ENCODE measurements at places on chromosomes 3 and 15. TPM values are rescaled to one million over a fixed set of nuclear protein-coding genes. Genes with fewer than 3 reads are reported as not detected.

PDIA5 gene
- 26.5 TPM for total RNA-seq

DNA sequence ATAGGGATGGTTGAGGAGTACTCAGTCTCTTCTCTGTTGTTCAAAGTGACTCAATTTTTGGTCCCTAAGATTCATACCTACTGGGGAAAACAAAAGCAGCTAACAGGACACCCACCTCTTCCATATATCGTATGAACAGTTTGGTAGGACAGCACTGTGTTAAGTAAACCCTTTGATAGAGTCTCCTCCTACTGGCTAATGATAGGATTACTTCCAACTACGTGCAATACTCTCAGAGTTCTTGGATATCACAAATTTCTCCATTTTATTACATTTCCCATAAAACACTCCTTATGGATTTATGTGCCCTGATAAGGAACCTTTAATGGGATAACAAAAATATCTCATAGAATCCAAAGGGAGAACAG is 200.2 kb upstream of the GOLGA6L4 start:
- DNase-seq: no peak

GRCh38 chr15:40443846-40444245 is 3.1 kb downstream of the BAHD1 start:
- no peak for DNase-seq

DNA sequence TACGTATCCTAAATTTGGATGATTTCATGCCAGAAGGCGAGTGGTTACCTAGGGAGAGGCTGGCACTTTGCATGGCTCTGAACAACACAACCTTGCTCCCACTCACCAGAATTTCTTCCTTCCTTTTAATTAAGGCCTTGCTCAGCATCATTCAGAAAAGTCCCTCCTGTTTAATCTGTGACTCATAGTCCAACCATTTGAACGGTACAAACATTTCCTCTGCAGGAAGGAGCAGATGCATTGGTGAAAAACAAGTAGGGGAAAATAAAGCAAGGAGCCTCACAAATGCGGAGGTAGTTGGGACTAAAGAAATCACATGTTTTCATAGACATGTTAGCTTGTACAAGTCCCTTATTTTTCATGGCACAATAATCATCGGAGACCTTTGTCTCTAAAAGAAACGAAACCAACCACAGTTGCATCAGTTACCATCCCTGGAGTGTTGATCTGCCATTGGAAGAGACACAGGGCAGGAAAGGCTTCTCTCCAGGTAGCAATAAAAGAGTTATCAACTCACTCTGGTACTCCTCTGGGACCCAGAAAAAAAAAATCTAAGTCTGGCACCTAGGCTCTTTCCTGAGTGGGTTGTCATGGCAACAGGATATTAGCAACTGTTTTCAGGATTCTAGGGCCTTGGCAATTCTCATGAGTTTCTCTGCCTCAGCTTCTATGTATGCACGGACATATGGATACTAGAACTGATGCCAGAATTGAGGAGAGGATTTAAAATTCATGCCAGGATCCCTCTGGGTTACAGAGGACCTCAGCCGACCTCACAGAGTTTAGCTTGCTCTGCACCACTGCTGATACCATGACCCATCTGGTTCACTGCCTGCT is 255.4 kb upstream of the ARPP21 start:
- no peak for DNase-seq

DNA sequence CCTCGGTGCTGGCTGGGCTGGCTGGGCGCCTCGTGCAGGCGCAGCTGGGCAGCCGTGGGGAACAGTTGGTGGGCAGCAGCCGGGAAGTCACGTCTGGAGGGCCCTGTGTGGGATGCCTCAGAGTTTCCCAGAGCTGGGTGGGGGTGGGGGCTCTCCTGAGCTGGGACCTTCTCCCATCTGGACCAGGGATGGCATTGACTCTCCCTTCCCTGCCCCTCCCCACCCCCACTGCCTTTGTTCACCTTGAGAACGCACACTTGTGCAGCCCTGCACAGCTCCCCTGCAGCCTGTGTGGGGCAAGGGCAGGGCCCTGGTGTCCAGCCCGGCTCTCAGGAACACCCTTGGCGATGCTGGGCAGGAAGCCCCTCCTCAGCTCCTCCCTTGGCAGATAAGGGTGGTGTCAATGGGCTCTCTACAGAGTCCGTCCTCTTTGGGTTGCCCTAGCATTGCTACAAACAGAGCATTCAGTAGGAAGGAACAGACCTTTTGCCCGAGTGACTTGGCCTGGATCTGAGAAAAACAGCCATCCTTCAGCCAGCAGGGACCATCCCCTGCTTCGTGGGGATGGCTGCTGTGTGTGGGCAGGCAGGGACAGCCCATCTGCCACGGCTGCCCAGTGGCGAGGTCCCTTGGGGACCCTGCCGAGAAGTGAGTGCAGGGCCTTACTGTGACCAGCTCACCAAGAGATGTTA is 25.5 kb upstream of the KLF13 start:
- DNase-seq: no peak

DNA sequence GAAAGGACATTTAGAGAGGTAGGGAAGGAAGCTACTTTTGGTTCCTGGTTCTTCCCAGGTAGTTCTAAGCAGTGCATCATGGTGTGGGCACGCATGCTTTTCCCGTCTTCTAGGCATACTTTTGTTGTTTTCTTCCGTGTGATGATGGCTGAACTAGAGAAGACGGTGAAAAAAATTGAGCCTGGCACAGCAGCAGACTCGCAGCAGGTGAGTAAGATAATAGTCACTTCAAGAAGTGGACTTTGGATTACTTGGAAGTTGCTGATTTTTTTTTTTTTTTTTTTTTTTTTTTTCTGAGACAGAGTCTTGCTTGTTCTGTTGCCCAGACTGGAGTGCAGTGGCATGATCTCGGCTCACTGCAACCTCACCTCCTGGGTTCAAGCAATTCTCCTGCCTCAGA is 17.9 kb downstream of the FANCD2OS start:
- DNase-seq: no peak

DNA sequence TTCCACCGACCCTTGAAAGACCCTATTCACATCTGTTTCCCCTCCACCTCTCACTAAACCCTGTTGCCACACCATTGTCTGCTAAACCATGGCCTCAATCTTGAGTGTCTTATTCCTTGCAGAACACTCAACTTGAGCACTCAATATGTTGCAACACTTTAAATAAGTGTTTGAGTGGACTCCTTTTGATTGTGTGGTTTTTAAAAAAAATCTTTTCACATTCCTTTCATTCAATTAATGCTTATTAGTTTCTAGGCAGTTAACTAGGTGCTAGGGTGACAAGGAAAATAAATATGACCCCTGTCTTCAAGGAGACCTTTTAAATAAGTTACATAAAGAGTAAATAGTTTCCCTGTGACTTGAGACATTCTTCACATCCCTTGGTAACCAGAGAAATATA is 13.3 kb upstream of the HHLA2 start:
- DNase-seq: no peak

NRROS gene
- total RNA-seq: 3.2 TPM

GOLGA8G gene
- total RNA-seq: not detected

SLC24A5 gene
- total RNA-seq: not detected

GRCh38 chr15:99976811-99977271 is 243.6 kb upstream of the LYSMD4 start:
- DNase-seq: no peak

- DNase-seq: no peak
Measured at GRCh38 chr15:39625856-39626255, 45.0 kb downstream of the THBS1 start.

GRCh38 chr15:36208868-36209582 is 370.4 kb upstream of the CDIN1 start:
- no peak for DNase-seq

DNA sequence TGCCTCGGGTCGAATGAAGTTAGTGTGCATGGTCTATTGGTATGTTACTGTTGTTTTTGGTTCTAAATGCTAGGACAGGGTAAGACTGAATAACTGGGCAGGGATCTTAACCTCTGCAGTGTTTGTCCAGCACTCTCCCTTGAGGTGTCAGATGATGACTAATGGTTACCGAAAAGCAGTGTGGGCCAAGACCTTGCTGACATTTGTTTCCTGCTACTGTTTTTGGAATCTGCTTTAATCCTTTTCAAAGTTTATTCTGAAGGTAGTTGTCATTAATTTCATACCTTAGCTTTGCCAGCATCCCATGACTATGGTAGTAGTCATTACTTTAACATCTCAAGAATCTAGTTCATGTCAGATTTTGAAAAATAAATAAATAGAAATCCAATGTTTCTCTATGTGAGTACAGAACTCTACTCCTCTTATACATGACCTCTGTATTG is 117.0 kb downstream of the P3H2 start:
- no peak for DNase-seq

- peak; percentile 72 for DNase-seq
Measured at GRCh38 chr15:101127506-101128076, 124.3 kb downstream of the CHSY1 start.

GCSAM gene
- 1.5 TPM for total RNA-seq

DNA sequence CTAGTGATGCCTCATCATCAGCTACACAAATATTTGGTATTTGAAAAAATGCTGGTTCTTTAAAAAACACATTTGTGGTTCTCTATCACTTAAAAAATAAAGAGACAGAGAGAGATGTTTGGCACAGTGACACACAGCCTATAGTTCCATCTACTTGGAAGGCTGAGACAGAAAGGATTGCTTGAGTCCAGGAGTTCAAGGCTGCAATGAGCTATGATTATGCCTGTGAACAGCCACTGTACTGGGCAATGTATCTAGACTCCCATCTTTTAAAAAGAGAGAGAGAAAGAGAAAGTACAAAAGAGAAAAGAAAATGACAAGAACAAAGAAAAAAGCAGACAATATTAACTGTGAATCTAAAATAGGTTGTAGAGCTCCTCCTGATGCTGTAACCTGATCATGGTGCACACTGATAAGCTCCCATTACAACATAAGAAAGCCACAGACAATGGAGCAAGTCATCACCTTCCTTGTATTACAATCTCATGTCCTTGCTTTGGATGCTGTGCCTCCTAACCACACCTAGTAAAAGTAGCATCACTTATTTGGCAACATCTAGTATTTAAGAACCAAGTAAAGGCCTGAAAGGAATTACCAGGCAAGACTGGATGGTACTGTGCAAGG is 31.7 kb upstream of the MAP4 start:
- no peak for DNase-seq

DNA sequence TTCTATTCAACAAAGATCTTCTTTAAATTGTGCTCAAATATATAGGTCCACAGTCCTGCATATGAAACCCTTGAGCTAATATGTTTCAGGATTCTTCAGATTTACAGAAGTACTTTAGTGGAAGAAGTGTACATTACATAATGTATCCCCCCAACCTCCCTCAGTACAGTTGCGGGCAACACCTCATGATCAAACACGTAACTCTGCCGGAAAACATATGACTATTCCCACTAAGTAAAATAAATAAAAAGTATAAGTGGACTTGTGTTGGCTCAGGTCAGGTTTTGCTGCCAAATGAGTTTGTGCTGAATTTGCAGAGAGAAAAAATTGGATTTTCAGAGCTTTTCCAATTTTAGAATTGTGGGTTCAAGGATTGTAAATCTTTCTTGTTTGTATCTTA is 267.6 kb upstream of the MDFIC2 start:
- no peak for DNase-seq

DNA sequence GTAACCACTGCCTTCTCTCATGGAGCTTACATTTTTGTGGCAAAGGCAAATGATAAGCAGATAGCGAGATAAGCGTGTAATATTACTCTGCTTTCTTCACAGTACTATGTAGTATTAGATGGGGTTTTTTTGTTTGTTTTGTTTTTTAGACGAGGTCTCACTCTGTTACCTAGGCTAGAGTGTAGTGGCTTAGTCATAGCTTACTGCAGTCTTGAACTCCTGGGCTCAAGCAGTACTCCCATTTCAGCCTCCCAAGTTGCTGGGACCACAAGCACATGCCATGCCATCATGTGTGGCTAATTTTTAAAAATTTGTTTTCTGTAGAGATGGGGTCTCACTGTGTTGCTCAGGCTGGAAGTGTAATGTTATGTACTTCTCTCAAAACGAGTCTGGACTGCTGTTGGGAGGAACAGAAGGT is 22.9 kb downstream of the MBNL1 start:
- no peak for DNase-seq

DNA sequence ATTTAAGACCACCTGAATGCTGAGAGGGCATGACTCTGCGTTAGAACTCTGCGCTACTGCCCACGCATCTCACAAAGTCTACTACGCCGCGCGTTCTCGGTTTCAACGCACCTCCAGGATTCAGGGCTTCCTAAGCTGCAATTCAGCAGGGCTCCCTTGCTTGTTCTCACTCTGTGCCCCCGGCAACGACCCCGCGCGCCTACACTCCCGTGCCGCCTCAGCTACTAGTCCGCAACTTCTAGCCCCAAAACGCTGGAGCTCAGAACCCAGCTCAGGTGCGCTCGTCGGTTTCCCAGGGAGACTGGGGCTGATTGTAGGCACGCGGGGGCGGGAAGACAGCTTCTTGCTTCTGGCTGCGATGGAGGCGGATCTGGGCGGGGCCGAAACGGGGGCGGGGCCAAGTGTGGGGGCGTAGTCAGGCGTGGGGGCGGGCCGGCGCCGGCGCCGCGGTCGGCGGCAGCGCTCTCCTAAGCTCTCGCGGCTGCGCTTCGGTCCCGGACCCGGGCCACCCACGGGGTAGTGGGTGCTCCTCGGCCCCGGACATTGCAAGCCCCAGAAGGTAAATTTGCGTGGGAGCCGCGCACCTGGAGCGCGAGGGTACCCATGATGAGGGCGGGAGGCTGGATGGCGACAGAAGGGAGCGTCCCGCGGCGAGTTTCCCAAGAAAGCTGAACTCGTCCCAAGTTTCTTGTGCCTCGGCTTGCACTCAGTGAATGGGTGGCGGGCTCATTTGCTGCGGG is at the start of gene ARHGEF26:
Gene ARHGEF26, plus strand, starts transcription at position 430 of the 740 bp plus-strand sequence. CDS start 603 bp downstream, outside the sequence.
- DNase-seq: peak; percentile 74

DNA sequence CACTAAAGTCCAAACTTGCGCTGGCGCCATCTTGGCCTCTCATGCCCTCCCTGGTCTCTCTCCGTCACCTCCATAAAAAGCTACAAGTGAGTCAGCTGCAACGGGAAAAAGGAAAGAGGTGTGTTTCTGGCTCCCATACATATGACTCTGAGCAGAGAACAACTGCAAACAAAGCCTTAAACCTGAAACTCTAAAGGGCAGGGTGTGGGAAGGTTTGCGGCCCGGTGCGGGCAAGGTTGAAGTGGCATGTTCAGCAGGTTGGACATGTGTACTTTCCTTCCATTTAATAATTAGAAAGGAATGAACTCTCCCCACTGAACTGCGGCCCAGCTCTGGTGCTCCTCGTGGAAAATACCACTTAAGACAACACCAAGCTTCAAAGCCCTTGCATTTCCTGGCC is 59.0 kb upstream of the PPARG start:
- peak; percentile 20 for DNase-seq

GP5 gene
- not detected for total RNA-seq

DNA sequence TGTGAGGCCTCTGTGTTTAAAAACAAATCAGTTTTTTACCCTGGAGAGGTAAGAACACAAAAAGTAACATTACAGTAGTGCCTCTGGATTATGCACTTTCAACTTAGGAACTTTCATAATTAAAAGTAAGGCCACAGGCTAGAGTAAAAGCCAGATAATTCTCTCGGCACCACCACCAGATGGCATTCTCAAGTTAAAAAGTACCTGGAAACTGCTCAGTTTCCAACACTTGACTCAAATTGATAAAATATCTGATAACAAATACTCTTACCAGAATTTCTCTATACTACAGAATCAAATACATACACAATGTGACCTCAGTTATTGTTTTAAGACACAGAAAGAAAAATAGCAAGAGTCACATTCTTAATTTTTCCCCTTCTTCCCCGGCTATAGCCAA is 19.9 kb downstream of the SPICE1 start:
- no peak for DNase-seq

SNTN gene
- not detected for total RNA-seq

SLC49A4 gene
- total RNA-seq: 17.7 TPM

GRCh38 chr3:151265866-151266265 is 12.5 kb downstream of the P2RY14 start:
- DNase-seq: no peak

PLSCR5 gene
- total RNA-seq: not detected
